ENCODE measurements at places on chromosomes 1 and 21.

DNA sequence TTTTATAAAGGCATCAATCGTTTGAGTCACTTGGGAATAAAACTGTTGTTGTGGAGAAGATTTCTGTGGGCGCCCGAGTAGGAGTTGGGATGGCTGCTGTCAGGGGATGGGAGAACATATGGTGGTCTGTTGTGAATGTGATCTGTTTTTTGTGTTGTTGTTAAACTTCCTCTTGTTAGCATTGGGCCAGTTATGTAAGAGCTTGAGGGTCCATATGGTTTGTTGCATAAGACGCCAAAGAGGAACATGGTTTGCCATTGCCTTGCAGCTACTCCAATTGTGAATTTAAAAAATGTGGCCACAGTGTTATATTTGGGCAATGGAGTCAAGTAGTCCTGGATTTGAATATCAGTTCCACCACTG, 136.1 kb upstream of the JUN start:
- peaks cover 22% of the 10 kb centered on the region for H3K4me1 ChIP-seq
- H3K27me3 ChIP-seq = peaks cover 4% of the 10 kb centered on the region
- H3K36me3 ChIP-seq = peaks cover 2% of the 10 kb centered on the region
- no peak for DNase-seq
- H3K4me3 ChIP-seq = no peak overlapping the region

DNA sequence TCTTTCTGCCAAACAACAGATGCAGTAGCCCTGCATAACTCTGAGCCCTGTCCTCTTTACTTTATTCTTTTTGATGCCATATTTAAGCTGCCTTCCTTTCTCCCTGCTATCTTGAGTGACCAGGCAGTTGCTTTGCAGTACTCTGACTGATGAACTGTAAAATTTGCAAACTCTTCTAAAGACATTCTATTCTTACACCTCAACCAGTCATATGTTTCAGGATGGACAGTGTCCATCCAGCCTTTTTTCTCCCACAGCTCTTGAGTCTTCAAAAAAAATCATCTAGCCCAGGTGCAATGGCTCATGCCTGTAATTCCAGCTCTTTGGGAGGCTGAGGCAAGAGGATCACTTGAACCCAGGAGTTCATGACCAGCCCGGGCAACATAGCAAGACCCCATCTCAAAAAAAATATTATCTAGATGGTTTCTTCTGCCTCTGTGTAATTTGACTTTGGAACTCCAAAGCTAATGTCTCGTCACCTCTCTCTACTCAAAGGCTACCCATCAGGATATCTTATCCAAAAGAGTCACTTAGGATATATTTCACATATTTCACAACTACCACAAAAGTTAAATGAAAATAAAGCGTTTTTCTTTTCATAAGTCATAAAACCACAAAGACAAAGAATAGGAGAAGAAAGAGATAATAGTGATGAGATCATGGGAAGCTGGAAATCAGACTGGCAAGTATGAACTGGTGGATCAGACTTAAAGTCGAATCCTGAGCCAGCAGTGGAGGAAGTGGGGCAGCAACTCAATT, 54.6 kb upstream of the IPO9 start:
- DNase-seq = no peak
- peaks cover 11% of the 10 kb centered on the region for H3K27me3 ChIP-seq
- no peaks in the 10 kb centered on the region for H3K4me1 ChIP-seq

- H3K27me3 ChIP-seq = peaks cover 12% of the 10 kb centered on the region
- DNase-seq = no peak
Observed at GRCh38 chr1:75712306-75712705, 12.2 kb upstream of the ACADM start.

DNA sequence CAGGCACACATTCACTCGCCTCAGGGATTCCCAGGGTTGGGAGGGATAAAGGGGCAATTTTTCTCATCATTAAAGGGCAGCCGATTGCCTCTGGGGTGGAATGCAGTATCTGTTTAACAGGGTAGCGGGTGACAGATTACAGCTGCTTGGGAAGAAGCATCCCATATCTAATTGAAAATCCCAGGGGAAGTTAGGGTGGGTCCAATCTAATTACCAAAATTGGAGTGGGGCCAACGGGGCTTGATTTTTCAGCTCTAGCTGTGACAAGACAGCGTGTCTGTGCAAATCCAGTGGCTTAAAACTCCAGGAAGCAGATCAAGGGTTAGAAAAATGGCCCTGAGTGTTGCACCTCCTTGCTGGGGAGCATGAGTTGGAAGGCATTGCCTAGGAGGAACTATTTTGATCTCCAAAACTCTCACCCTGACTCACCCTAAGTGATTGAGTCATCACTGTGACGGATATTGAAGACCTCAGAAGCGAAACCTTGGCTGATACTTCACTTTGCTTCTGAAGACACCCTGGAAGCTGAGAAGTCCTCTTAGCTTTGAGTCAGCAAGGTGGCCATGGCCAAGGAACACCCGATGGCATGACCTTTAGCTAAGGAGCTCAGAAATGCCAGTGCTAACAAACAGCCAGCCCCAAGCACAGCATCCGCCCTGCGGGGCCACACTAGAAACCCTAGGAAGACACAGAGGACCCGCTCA, 46.0 kb downstream of the GRHL3 start:
- H3K27ac ChIP-seq = peak overlapping the region; percentile 73
- H3K36me3 ChIP-seq = peaks cover 4% of the 10 kb centered on the region
- H3K27me3 ChIP-seq = no peaks in the 10 kb centered on the region

Data from activated T-helper 1 cell treated with anti-CD3 and anti-CD28 coated beads, Interleukin-12 subunit alpha, Interleukin-12 subunit beta, Interleukin-2, Interleukin-4 antibody, amounts not matched to agents 30 ng/mL and 10 ng/mL and 1 ng/mL, durations not matched to agents 14 hours and 24 hours and 36 hours (primary cell).